ENCODE measurements at places on chromosomes 6 and 20.

- no peak for DNase-seq
Measured at GRCh38 chr6:54291146-54291545, 17.1 kb upstream of the TINAG start.

DNA sequence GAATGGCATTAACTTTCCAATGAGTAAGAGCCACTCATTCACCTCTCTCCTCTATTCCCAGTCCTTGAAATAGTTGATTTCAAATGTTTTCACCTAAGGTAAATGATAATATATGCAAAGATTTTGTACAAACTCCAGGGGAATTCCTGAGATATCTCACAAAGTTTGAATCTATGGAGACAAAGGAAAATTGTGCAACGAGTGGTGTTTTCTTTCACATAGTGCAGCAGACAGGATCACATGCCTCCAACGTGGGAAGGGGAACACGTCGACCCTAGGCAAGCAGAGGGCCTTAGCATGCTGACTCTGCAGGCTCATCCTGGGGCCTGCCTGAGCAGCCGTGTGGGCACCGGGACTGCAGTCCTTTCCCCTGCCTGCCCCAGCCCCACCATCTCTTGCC is 195.6 kb upstream of the THBS2 start:
- no peak for DNase-seq

- no peak for DNase-seq
Measured at GRCh38 chr20:7113577-7114466, 346.3 kb downstream of the BMP2 start.

GRCh38 chr6:69647726-69648125 is 149.1 kb downstream of the LMBRD1 start:
- DNase-seq, result no peak

DNA sequence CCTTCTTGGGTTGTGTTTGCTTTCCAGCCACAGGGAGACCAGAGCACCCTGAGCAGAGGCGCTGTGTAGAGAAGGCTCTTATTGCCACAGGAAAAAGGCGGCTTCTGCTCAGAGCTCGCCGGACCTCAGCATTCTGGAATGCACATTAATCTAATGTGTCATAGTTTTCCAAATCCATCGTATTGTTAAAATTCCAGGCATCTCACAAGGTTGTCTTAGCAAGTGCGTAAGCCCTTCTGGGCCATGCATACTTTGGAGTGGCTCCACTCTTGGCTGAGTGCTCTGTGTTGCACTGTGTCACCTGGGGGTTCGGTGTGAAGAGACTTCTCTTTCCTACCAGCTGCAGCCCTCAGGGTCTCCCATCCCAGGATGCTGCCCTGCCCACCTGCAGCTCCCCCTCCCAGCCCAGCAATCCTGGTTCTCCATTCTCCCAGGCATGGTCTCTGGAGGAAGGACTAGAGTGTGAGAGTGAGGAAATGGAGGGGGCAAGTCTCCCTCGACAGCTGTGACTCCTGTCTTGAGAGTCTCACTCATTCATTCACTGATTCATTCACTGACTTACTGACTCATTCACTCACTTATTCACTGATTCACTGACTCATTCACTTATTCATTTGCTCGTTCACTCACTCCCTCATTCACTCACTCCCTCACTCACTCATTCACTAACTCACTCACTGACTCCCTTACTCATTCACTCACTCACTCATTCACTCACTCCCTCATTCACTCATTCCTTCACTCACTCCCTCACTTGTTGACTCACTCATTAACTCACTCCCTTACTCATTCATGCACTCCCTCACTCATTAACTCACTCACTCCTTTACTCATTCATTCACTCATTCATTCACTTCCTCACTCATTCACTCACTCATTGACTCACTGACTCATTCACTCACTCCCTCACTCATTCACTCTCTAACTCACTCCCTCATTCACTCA is 83.7 kb upstream of the MPC1 start:
- DNase-seq, result no peak

GRCh38 chr6:43897571-43898302 is 127.7 kb downstream of the VEGFA start:
- no peak for DNase-seq

DNA sequence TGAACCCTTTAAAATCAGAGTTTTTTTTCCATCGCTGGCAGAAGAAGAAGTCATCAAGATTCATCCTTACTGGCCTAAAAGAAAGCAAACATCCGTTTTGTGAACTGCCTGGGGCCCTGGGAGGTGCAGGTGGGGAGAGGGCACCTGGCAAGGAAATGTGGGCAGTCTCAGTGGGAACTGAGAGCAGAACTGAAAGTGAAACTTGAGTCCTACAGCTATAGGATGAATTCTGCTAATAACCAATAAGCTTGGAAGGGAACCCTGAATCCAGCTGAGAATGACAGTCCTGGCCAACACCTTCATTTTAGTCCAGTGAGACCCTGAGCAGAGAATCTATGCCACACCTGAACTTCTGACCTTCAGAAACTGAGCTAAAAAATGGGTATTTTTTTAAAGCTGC is 130.1 kb upstream of the ASCC3 start:
- DNase-seq, result no peak

- no peak for DNase-seq
Measured at GRCh38 chr6:27214126-27214601, 33.3 kb upstream of the PRSS16 start.

DNA sequence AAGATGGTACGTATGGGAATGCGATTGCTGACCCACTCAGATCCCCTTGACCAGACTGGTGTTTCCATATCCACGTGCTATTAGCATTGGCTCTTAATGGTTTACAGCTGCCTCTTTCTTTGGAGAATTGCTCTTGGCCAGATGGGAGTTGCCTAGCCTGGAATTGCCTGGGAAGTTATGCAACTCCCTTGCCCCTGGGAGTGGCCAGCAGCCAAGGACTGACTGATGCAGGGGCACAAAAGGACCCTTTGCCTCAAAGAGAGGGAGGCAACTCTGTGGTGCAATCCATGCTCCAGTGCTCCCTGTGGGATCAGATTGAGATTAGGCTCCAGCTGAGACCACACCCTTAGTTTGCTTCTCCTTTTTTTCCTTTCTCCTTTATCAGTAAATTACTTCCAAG is 203.5 kb upstream of the JAG1 start:
- DNase-seq, result no peak

GRCh38 chr20:48824830-48825565 is 2.8 kb downstream of the PREX1 start:
- no peak for DNase-seq
